T-helper 17 cell (primary cell): ENCODE measurements at places on chromosomes 6 and 20.
A peak's percentile ranks its signal among the peaks of the same experiment; 100 is the strongest.

DNA sequence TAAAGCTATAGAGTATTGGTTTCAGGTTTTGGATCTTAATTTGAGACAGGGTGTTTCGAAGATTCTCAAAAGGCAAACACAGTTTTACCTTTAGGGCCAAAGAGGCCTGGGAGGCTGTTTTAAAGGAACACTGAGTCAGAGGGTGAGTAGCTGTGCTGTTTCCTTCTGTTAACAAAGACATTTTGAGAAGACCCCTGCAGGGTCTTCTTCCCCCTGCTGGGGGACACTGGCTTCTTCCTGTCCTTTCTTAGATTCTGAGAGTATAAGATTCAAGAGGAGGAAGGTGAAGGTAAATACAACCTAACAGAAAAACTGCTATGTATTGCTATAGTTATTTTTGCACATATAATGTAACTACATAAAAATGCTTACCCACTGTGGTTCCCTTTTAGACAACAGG lies 19.0 kb downstream of the HS3ST5 start:
- H3K4me3 ChIP-seq = no peak overlapping the region
- peaks cover 11% of the 10 kb centered on the region for H3K27me3 ChIP-seq
- no peaks in the 10 kb centered on the region for H3K36me3 ChIP-seq
- no peak overlapping the region for H3K27ac ChIP-seq
- H3K4me1 ChIP-seq = no peaks in the 10 kb centered on the region
- DNase-seq = no peak

- peaks cover 12% of the 10 kb centered on the region for H3K4me1 ChIP-seq
- H3K27ac ChIP-seq = no peak overlapping the region
- no peaks in the 10 kb centered on the region for H3K36me3 ChIP-seq
- DNase-seq = no peak
- no peak overlapping the region for H3K4me3 ChIP-seq
These were observed 30.3 kb upstream of the GATA5 start for GRCh38 chr20:62506087-62506486.

DNA sequence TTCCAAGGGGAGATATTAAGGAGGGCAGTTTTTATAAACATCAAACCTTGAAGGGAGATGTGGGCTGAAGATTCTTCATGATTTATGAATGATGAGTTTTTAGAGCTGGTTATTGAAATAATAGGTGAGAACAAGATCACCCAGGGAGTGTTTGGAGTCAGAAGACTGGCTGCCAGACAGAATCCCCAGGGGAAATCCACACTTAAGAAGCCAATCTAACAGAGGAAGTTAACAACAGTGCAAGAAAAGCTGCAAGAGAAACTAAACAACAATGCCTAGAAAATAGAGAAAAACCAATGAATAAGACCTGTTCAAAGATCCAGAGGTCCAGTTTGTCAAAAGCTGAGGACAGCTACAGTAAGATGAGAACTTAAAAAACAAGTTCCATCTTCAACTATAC lies 167.9 kb upstream of the MAN1A1 start:
- H3K4me1 ChIP-seq = no peaks in the 10 kb centered on the region
- no peak for DNase-seq
- H3K36me3 ChIP-seq = no peaks in the 10 kb centered on the region
- no peak overlapping the region for H3K4me3 ChIP-seq
- peaks cover 12% of the 10 kb centered on the region for H3K27me3 ChIP-seq

GRCh38 chr6:9830808-9831207 lies 584.1 kb downstream of the TFAP2A start:
- no peak overlapping the region for H3K27ac ChIP-seq
- no peaks in the 10 kb centered on the region for H3K36me3 ChIP-seq
- DNase-seq = no peak
- no peak overlapping the region for H3K4me3 ChIP-seq
- no peaks in the 10 kb centered on the region for H3K4me1 ChIP-seq

GRCh38 chr20:50253101-50253500 lies 62.5 kb downstream of the CEBPB start:
- H3K36me3 ChIP-seq = peaks cover 7% of the 10 kb centered on the region
- peaks cover 30% of the 10 kb centered on the region for H3K27me3 ChIP-seq
- H3K4me1 ChIP-seq = peaks cover 2% of the 10 kb centered on the region
- no peak overlapping the region for H3K27ac ChIP-seq
- H3K4me3 ChIP-seq = no peak overlapping the region
- no peak for DNase-seq

GRCh38 chr6:31462026-31462963 lies 35.6 kb upstream of the MICB start:
- H3K36me3 ChIP-seq = peaks cover 7% of the 10 kb centered on the region
- peak overlapping the region; percentile 100 for H3K27ac ChIP-seq
- peaks cover 51% of the 10 kb centered on the region for H3K4me1 ChIP-seq
- no peak for DNase-seq
- peak overlapping the region; percentile 98 for H3K4me3 ChIP-seq

DNA sequence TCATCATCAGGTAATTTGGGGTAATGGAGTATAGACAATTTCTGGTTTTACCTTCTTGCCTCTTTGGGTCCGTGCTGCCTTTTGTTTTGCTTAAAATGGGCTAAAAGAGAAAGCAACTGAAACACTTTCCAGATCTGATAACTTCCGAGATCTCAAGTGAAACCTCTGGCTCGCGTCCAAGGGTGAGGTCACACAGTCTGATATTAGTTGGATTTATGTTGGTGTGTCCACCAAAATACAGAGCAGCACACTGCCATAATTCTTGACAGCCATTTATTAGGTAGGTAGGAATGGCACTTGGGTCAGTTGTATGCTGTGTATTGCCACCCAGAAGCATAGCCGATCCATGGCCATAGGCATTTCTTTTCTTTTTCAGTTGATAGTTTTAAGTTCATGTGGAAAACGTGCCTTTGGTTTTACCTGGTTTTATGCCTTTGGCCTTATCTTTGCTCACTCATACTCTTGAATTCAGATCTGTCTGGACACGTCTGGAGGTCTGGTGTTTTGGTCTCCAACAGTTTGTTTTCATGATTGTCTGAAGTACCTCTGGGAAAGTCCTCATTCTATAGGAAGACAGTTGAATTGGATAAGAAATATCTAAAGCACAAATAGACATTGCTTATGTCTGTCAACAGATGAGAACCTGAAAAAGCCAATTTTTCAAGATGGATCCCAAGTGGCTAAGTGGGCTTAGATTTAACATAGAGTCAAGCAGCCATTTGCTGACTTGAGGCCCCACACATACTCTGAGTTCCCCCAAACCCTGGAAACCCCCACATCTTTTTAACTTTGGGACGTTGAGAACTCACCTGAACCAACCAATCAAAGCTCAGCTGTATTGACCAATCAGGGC lies 320.8 kb downstream of the SOX4 start:
- no peak for DNase-seq
- peak overlapping the region; percentile 51 for H3K4me3 ChIP-seq
- H3K36me3 ChIP-seq = no peaks in the 10 kb centered on the region

GRCh38 chr6:136007345-136007744 lies 155.8 kb downstream of the PDE7B start:
- no peaks in the 10 kb centered on the region for H3K36me3 ChIP-seq
- H3K27ac ChIP-seq = no peak overlapping the region
- peaks cover 11% of the 10 kb centered on the region for H3K27me3 ChIP-seq
- no peak for DNase-seq

GRCh38 chr6:32854376-32855178 lies 585 bp downstream of the PSMB9 start:
- peaks cover 64% of the 10 kb centered on the region for H3K4me1 ChIP-seq
- H3K27ac ChIP-seq = peak overlapping the region; percentile 100
- H3K27me3 ChIP-seq = no peaks in the 10 kb centered on the region
- peak overlapping the region; percentile 99 for H3K4me3 ChIP-seq
- no peak for DNase-seq

DNA sequence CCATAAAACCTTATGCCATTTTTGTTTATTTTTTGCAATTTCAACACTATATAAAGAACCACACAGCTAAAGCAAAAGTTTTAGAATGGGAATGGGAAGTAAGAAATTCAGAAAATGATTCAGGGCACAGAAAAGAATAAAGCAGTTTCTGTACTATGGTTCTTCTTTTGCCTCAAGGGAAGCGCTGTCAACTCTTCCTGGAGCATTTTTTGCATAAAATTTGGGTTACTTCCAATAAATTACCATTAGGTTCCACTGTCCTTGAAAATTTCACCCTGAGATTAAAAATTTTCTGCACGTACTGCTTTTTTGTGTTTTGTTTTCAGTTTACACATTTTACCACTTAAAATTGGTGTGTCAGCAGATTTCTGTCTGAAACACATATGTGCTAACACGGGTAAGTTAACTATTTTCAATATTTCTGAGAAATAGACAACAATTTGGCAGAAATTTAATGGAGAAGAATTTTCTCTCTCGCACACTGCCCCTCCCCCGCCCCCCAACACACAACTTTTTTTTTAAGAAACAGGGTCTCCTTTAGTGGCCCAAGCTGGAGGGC lies 79.6 kb downstream of the ADAT2 start:
- peaks cover 3% of the 10 kb centered on the region for H3K36me3 ChIP-seq
- H3K27ac ChIP-seq = no peak overlapping the region
- no peak overlapping the region for H3K4me3 ChIP-seq
- peaks cover 17% of the 10 kb centered on the region for H3K27me3 ChIP-seq
